Adrenal gland (tissue), 19 donors: ENCODE measurements at places on chromosomes 2 and 18.

- peak; percentile 88 for DNase-seq
Observed at GRCh38 chr2:120245520-120246332, 6.9 kb upstream of the RALB start.

GRCh38 chr2:24175631-24176187 lies 856 bp downstream of the FAM228A start:
- no peak for DNase-seq

DNA sequence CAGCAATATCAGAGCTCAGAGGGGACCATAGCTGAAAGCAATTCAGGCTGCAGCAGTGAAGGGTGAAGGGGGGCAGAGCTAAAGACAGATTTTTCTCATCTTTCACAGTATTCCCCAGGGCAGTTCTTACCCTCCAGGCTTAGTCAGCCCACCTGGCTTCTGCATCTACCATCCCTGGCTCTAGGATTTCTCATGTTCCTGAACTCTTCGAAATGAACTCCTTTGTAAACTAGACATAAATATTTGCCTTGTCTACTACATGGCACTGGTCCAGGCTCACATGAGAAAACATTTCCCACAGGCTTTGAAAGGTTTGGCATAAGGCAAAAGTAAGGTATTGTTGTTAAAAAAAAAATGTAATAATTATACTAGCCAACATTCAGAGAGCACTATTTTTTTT lies 23.6 kb upstream of the NEB start:
- no peak for DNase-seq

- no peak for DNase-seq
Observed at GRCh38 chr2:15559379-15560139, 1.6 kb downstream of the NBAS start.

GRCh38 chr2:70356941-70357683 lies 55.2 kb upstream of the FAM136A start:
- no peak for DNase-seq

- peak; percentile 71 for DNase-seq
Observed at GRCh38 chr2:64606479-64607363, 47.0 kb downstream of the SERTAD2 start.

GRCh38 chr18:7273301-7273921 lies 42.5 kb downstream of the LRRC30 start:
- DNase-seq: peak; percentile 51

DNA sequence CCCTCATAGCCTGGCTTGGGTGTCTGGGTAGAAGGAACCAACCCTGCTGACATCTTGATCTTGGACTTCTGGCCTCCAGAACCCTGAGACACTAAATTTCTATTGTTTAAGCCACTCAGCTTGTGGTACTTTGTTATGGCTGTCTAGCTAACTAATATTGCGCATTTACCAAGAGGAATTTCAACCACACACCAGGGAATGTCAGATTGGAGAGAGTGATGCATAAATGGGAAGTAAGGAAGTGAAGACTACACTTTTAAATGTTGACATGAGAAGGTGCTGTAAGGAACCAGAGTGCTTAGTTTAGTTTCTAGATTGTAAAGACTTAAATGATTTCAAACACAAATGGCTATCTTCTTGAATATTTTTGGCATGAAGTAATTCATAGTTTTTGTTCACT lies 98.9 kb upstream of the ITGB6 start:
- DNase-seq: no peak

DNA sequence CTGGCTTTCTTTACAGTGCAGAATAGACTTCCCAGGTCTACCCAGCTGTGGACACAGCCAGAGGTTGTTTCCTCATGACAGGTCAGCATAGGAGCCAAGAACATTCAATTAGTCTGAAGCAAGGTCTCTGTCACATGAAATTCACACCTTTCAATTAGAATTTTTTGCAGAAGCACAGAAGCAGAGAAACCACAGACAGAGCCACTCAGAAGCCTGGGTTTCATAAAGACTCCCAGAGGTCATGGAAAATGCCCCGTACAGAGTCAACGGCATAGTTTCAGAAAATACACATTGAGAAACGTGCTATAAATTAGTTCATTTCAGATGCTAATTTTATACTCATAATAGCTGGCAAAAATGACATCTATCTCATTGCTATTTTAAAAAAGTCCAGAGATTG lies 87.0 kb upstream of the TMEM200C start:
- no peak for DNase-seq

DNA sequence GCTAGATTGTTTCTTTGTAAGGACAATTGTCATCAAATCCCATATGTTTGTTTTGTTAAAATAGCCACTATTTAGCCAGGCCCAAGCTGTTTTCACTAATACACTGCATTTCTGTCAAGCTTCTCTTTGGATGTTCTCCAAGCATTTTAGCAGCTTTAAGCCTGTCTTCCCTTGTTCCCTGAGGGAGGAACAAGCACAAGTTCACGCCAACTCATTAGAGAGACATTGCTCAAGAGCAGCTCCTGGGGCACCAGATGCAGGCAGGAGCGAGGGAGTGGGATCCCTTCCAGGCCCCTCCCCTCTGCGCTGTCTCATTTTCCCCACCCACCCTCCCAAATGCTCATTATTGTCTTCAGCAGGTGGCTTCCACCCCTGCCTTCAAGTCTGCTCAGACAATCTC lies 32.6 kb upstream of the PPP3R1 start:
- DNase-seq: peak; percentile 18

GRCh38 chr2:191226196-191226595 lies 19.0 kb upstream of the MYO1B start:
- DNase-seq: no peak

GRCh38 chr18:72867746-72868584 lies at the start of gene NETO1:
Gene NETO1, minus strand, starts transcription at chr18:72867987. Its CDS starts 696 bp downstream, at chr18:72867291.
- no peak for DNase-seq

- no peak for DNase-seq
Observed at GRCh38 chr2:11832531-11832930, 86.1 kb downstream of the LPIN1 start.

DNA sequence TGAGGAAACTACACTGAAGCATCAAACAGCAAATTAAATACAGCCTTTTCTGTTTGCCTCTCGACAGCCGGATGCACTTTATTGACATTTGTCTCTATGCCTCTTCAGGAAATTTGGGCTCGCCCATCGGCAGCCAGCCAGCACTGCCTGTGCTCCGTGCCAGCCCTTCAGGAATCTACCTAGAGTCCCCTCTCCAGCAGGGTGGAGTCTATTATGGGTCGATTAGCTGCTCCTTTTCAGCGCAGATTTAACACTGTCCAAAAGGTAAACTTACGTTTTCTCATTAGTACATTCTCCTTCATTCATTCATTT lies 91.5 kb downstream of the MYCN start:
- DNase-seq: no peak

- no peak for DNase-seq
Observed at GRCh38 chr2:39213015-39213414, 30.8 kb downstream of the CDKL4 start.

- DNase-seq: no peak
Observed at GRCh38 chr2:94997981-94998930, 27.3 kb upstream of the MAL start.

GRCh38 chr2:42567806-42568400 lies 529 bp upstream of the MTA3 start:
- DNase-seq: peak; percentile 39

DNA sequence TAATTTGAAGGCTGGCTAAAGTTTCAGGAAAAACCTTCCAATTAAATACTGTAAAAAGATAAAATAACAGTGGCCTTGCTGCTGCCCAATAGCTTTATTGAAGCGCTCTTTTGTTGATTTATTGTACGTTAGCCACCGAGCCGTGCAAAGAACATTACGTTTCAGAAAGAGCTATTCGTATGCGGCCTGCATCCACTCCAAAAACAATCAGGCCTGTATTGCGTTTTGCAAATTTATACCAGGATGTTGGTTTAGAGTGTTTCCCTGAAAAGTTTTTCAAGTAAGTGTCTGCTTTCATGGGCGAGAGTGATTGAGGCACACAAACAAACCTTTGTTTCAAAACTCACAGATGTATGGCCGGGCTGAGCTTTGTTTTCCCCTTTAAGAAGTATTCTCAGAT lies 257.2 kb upstream of the SALL3 start:
- DNase-seq: no peak

DNA sequence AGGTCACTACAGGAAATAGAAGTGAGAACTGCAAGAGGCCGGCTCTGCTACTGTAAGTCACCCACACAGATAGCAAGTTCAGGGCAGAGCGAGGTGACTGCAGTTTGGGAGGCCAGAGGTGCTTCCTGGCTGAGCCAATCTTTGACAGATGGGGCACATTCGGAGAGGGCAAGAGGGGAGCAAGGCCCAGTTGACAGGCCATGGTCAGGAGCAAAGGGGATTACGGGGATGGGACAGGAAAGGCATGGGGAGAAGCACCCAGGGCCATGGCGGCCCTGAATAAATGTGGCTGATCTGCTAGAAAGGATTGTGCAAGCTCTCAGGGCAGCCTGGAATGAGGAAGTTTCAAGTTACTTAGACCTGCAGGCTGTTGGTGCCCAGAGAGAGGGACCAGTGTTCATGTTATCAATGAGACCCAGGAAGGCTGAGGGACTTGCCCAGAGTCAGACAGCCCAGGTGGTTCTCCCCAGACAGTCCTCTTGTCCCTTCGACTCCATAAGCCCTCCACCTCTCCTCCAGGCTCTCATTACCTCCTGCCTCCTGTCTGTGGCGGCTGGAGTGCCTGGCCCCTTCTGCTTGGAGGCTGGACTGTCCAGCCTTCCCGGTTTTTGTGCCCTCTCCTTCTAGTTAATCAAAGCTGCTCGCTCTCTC lies 123.3 kb downstream of the CTIF start:
- DNase-seq: no peak

DNA sequence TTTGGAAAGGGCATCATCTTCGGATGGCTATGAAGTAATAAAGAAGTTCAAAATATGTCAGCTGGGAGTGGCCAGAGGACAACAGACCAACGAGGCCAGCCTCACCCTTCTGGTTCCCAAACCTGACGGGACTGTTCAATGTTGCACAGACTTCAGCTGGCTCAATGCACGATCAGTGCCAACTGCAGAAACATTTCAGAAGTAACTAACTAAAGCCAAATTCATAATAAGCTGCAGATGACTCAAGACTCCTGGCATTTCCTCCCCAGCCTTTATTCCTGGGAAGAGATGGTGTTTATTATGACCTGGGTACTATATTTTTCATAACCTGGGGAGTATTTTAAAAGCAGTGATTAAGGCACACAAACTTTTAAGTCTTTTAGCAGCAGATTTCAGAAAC lies 3.8 kb upstream of the ATP6V1C2 start:
- DNase-seq: peak; percentile 45

DNA sequence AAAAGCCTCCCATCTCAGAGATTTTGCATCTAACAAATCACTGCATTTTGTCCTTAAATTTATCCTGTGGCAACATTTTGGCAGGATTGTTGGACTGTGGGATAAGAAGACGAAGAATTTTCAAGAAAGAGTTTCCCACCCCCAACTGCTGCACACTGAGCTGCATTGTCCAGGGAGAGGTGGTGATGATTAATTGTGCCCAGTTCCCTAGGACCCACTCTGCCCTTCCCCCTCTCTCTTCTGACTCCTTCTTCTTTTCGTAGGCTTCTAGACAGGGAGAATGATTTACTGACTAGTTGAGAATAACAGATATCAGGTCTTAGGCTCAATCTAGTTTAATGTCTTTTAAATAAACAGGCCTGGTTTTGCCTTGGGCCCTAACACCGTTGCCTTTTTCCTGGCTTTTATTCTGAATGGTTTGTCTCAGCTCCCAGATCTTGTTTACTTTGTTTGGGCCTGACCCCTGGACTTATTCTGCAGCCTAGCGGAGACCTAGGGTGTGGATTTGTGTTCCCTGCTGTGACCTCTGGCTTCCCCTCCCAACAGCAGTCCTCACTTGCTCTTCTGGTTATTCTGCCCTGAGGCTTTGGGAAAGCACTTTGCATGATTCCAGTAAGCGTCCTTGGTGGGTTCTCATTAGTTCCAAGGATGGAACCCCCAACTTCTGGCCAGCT lies 233.3 kb downstream of the INSIG2 start:
- DNase-seq: no peak

DNA sequence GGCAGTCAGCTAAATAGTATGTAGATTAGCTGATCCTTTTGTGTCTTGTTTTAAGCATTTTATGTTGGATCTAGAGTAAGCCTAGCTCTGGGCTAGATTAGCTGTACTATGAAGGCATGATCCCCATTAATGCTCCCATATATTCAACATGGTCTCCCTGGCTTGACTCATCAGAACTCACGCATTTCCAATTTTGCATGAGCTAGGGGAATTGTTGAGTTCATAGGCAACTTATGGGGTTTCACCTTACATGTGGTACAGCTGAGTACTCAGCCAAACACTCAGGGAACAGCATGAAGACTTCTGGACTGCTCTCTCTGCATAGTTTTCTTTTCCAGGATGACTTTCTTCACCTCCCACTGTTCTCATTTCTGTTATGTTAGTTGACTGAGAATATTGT lies 248.2 kb downstream of the TMX3 start:
- DNase-seq: no peak

DNA sequence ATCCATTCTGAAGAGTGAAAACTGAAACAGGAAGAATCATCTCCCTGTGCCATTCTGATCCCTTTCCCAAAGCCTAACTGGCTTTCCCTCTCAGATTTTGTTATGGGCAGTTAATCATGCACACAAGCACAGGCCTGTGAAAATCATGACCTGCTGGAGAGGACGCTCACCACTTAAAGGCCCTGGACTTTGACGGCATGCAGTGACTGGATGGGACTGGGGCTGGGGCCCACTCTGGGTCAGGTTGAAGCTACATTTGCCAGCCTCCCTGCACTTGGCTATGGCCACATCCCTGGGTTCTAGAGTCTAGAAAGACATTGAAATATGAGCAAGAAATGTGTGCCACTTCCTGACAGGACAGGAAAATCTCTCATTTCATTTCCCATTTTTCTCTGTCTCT lies 12.9 kb downstream of the PDE11A start:
- DNase-seq: no peak

- DNase-seq: no peak
Observed at GRCh38 chr2:195575879-195576401, 81.1 kb upstream of the SLC39A10 start.

GRCh38 chr2:174704061-174704460 lies 60.2 kb downstream of the CHRNA1 start:
- DNase-seq: no peak
